ENCODE measurements at places on chromosomes 7 and 10.

DNA sequence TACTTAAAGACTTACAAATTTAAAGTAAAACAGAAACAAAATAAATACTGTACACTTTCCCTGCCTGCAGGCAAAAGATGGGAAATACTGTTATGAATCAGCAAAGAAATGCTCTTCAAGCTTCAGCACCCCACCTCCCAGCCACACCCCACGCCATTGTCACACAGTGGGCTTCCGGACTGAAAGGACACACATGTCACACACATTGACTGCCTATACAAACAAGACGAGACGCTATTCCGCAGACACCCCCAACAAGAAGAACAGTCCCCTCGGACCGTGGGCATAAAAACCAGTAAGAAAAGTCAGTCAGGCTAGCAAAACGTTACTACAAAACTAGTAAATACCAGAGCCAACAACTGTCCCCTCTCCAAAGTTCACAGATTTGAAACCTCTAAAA, 22.2 kb upstream of the PARP12 start:
- DNase-seq: no peak
- no peaks in the 10 kb centered on the region for H3K27me3 ChIP-seq
- no peak overlapping the region for H3K27ac ChIP-seq
- no peaks in the 10 kb centered on the region for H3K4me1 ChIP-seq
- H3K4me3 ChIP-seq: no peak overlapping the region

DNA sequence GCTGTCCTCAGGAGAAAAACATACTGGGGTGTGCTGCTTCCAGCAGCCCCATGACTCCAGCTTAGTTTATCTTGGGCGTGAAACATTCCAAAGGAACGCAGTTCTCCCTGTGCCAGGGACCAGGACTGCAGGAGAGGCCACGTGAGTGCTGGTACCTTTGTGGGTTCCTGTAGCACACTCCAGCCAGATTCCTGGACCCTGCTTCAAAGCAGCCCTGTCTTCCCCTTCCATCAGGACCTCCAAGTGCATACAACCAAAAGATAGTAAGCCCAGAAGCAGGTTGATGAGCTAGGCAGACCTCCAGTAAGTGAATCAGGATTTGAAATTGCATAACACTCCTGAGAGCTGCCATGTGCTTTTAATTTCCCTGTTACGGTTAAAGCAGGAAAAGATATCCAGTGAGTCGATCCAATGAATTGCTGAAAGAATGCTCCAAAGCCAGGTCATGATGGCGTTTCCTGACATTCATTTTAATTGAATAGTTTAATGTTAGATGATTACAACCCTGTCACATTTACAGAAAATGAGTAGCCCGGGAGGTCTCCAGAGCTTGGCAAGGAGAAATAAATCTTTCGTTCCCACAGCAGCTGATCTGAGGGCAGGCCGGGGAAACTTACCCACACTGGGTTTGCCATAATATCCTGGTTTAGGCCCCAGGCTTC, 38.9 kb upstream of the CPXM2 start:
- no peak overlapping the region for H3K4me3 ChIP-seq
- no peaks in the 10 kb centered on the region for H3K27me3 ChIP-seq
- peak overlapping the region; percentile 70 for H3K27ac ChIP-seq
- peak; percentile 53 for DNase-seq
- peaks cover 23% of the 10 kb centered on the region for H3K4me1 ChIP-seq

DNA sequence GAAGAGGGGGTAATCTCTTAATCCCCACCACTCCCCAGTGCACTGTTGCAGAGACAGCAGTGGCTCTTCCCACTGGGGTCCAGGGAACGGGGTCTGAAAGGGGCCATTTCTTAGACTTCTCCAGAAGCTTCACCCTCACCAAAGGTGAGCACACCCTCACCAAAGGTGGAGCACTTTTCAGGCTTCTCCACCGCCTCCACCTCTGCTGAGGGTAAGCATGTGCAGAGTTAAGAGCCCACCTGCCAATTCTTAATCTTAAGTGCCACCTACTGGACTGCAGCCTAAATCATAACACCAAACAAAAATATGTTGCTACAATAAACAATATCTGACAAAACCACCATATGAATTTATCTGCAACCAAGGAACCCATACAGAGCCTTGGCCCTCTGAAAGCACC, 27.0 kb downstream of the SNX13 start:
- no peak for DNase-seq
- H3K27ac ChIP-seq: no peak overlapping the region
- no peak overlapping the region for H3K4me3 ChIP-seq

DNA sequence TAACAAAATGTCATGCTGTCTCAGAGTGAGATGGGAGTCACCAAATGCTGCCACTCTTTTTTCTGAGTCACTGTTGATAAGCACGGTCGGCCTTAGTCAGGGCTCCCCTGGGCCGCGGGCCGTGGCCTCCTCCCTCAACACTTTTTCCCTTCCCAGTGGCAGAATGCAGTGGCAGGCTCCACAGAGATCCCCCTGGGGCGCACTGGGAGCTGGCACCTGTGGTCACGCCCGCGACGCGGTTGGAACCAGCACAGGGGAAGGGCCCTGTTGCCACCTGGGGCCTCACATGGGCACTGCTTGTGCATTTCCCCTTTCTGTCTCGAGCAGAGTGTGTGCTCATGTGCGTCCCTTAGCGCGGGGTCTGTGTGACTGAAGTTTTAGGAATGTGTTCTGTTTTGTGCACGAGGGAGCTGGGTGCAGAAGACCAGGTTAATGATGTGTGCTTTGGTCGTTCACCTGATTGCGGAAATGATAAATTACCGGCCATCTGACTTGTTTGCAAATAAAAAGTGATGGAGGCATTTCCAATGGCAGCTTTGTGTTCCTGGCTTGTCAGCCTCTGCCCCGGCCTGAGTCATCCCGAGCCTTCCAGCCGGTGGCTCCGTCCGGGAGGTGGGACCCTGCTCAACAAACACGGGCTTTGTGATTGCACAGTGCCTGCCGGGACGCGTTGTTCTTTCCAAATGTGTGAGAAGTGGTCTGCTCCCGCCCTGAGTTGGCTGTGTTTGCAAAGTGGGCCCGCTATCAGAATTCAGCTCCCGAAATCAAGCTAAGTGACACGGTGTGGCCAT, 100.7 kb downstream of the NKX6-2 start:
- peak; percentile 16 for DNase-seq
- H3K27ac ChIP-seq: no peak overlapping the region
- peaks cover under 1% of the 10 kb centered on the region for H3K36me3 ChIP-seq
- no peaks in the 10 kb centered on the region for H3K27me3 ChIP-seq

- DNase-seq: no peak
- H3K27ac ChIP-seq: no peak overlapping the region
- no peaks in the 10 kb centered on the region for H3K27me3 ChIP-seq
- no peak overlapping the region for H3K4me3 ChIP-seq
- no peaks in the 10 kb centered on the region for H3K4me1 ChIP-seq
Measured at GRCh38 chr7:116098175-116098574, 67.6 kb upstream of the TFEC start.

GRCh38 chr7:82007315-82007714, 237.5 kb upstream of the HGF start:
- H3K4me3 ChIP-seq: no peak overlapping the region
- DNase-seq: no peak
- H3K4me1 ChIP-seq: no peaks in the 10 kb centered on the region

GRCh38 chr10:101225846-101226421, 3.3 kb downstream of the LBX1 start:
- no peak overlapping the region for H3K27ac ChIP-seq
- H3K4me3 ChIP-seq: no peak overlapping the region
- H3K4me1 ChIP-seq: peaks cover 76% of the 10 kb centered on the region
- H3K36me3 ChIP-seq: no peaks in the 10 kb centered on the region

- no peaks in the 10 kb centered on the region for H3K4me1 ChIP-seq
- no peaks in the 10 kb centered on the region for H3K27me3 ChIP-seq
- no peaks in the 10 kb centered on the region for H3K36me3 ChIP-seq
- no peak overlapping the region for H3K27ac ChIP-seq
- H3K4me3 ChIP-seq: no peak overlapping the region
- DNase-seq: no peak
Measured at GRCh38 chr7:143172354-143172753, 10.9 kb upstream of the TAS2R39 start.

- peaks cover 4% of the 10 kb centered on the region for H3K4me1 ChIP-seq
- no peak overlapping the region for H3K4me3 ChIP-seq
- no peaks in the 10 kb centered on the region for H3K27me3 ChIP-seq
- no peaks in the 10 kb centered on the region for H3K36me3 ChIP-seq
Measured at GRCh38 chr7:117975476-117975875, 102.2 kb upstream of the CTTNBP2 start.

GRCh38 chr10:31929261-31930022, 811 bp upstream of the ARHGAP12 start:
- H3K4me1 ChIP-seq: no peaks in the 10 kb centered on the region
- peak overlapping the region; percentile 85 for H3K4me3 ChIP-seq
- peak; percentile 79 for DNase-seq
- no peaks in the 10 kb centered on the region for H3K27me3 ChIP-seq
- peak overlapping the region; percentile 96 for H3K27ac ChIP-seq

DNA sequence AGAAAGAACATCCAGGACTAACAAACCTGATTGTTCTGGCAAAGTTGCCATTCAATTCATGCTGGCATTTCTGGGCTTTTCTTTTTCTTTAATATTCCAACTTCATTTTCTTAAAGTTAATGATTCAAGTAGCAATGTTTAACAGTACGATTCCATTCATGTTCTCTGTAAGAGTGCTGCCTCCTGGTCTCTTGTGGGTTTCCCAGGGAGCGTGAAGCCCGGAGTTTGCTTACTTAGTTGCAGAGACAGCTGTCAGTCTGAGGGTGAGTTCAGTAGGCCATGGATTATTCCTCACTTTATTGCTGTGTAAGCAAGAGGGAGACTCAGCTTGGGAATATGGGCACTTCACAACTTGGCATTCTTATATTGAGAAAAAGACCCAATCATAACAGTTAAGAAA, 142.2 kb downstream of the TWIST1 start:
- H3K4me1 ChIP-seq: no peaks in the 10 kb centered on the region
- H3K4me3 ChIP-seq: no peak overlapping the region
- no peaks in the 10 kb centered on the region for H3K36me3 ChIP-seq
- DNase-seq: no peak
- H3K27ac ChIP-seq: peak overlapping the region; percentile 53

DNA sequence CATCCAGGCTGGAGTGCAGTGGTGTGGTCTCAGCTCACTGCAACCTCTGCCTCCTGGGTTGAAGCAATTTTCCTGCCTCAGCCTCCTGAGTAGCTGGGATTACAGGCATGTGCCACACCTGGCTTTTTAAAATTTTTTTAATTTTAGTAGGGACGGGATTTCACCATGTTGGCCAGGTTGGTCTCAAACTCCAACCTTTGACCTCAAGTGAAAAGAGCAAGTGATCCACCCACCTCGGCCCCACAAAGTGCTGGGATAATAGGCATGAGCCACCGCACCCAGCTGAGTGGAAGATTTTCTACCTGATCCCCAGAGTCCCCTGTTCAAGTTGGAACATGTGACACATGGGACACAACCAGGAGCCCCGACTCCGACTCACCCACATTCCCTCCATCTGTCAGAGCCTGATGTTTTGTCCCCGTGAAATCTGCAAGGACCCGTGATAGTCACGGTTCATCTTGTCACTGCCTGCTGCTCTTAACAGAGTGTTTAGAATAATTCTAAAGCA, 104.5 kb downstream of the SMURF1 start:
- peaks cover 44% of the 10 kb centered on the region for H3K4me1 ChIP-seq
- H3K36me3 ChIP-seq: peaks cover 76% of the 10 kb centered on the region
- H3K27me3 ChIP-seq: no peaks in the 10 kb centered on the region
- H3K4me3 ChIP-seq: no peak overlapping the region

- H3K4me1 ChIP-seq: peaks cover 39% of the 10 kb centered on the region
- no peaks in the 10 kb centered on the region for H3K36me3 ChIP-seq
- H3K27me3 ChIP-seq: no peaks in the 10 kb centered on the region
- peak overlapping the region; percentile 74 for H3K27ac ChIP-seq
- no peak overlapping the region for H3K4me3 ChIP-seq
- DNase-seq: peak; percentile 90
Measured at GRCh38 chr10:10642751-10643150, 374.9 kb upstream of the CELF2 start.

DNA sequence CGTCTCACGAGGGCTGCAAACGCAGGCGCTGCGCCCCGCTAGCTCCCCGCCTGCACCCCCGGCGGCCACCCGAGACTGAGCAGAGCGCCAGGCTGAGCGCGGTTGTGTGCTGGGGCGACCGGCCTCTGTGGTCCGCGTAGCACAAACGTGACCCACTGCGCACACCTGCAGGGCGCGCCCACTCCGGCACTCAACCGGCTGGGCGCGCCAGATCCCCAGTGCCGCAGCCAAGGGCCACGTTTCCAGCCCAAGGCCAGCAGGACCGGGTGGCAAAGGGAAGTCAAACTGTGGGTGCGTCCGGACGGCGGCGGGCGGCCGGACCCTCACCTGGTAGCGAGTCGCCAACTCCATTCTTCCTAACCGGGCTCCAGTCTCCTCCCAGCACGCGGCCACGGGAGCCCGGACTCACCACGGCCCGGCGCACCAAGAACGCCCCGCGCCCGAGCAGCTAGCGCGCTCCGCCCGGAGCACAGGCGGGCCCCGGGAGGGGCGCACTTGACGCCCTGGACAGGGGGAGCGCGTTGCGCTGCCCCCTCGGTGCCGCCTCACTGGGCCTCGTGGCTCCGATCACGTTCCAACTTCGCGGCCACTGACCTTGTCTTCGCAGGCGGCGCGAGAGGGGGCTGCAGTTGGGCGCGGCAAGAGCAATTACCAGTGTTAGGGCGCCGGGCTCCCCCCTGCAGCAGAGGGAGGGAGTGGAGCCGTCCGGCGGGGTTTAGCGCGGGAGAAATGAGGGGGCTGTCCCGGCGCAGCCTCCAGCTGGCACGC, at the start of gene CDCA7L:
Gene CDCA7L, minus strand, starts transcription at position 446 of the 768 bp plus-strand sequence. Its CDS starts 95 bp downstream, at position 351.
- peak within 1 kb of the TSS; percentile 53 for H3K4me3 ChIP-seq
- H3K36me3 ChIP-seq: no peaks in the 10 kb centered on the region
- H3K4me1 ChIP-seq: peaks cover 13% of the 10 kb centered on the region
- H3K27ac ChIP-seq: peak within 1 kb of the TSS; percentile 36

- no peak for DNase-seq
- no peak overlapping the region for H3K27ac ChIP-seq
- no peak overlapping the region for H3K4me3 ChIP-seq
- H3K27me3 ChIP-seq: no peaks in the 10 kb centered on the region
Measured at GRCh38 chr7:45911311-45911710, 9.8 kb downstream of the IGFBP3 start.

- peak overlapping the region; percentile 76 for H3K27ac ChIP-seq
- peaks cover 21% of the 10 kb centered on the region for H3K4me1 ChIP-seq
Measured at GRCh38 chr7:74586258-74587175, 71.0 kb upstream of the GTF2I start.

- no peak overlapping the region for H3K4me3 ChIP-seq
- no peak for DNase-seq
- H3K27ac ChIP-seq: no peak overlapping the region
- H3K27me3 ChIP-seq: no peaks in the 10 kb centered on the region
Measured at GRCh38 chr10:8273749-8274148, 219.3 kb downstream of the GATA3 start.

GRCh38 chr10:62327885-62328284, 46.3 kb upstream of the ZNF365 start:
- H3K27ac ChIP-seq: no peak overlapping the region
- no peaks in the 10 kb centered on the region for H3K27me3 ChIP-seq
- no peaks in the 10 kb centered on the region for H3K4me1 ChIP-seq
- no peaks in the 10 kb centered on the region for H3K36me3 ChIP-seq

- no peak overlapping the region for H3K4me3 ChIP-seq
- H3K4me1 ChIP-seq: peaks cover 18% of the 10 kb centered on the region
- no peak for DNase-seq
- no peaks in the 10 kb centered on the region for H3K36me3 ChIP-seq
- H3K27me3 ChIP-seq: no peaks in the 10 kb centered on the region
Measured at GRCh38 chr7:91776171-91776570, 104.3 kb downstream of the MTERF1 start.

- no peak for DNase-seq
- no peaks in the 10 kb centered on the region for H3K27me3 ChIP-seq
- no peaks in the 10 kb centered on the region for H3K36me3 ChIP-seq
- H3K27ac ChIP-seq: no peak overlapping the region
Measured at GRCh38 chr10:78540355-78541076, 506.9 kb downstream of the RPS24 start.
